ENCODE measurements at places on chromosomes 1 and 21. TPM values are rescaled to one million over a fixed set of nuclear protein-coding genes. Genes with fewer than 3 reads are reported as not detected.

C1orf105 gene
- total RNA-seq: not detected

BATF3 gene
- total RNA-seq: 27.1 TPM

STYXL2 gene
- total RNA-seq: not detected

DNA sequence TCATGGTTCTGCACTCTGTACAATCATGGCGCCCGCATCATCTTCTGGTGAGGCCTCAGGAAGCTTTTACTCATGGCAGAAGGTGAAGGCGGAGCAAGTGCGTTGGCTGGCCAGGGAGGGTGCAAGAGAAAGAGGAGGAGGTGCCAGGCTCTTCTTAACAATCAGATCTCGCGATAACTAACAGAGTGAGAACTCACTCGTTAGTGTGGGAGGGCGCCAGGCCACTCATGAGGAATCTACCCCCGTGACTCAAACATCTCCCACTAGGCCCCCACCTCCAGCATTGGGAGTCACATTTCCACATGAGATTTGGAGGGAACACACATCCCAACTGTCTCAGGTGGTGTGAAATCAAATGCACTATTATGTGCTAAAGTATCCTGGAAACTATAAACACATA lies 220.2 kb upstream of the CSF3R start:
- no peaks in the 10 kb centered on the region for H3K36me3 ChIP-seq
- no peak overlapping the region for H3K4me3 ChIP-seq
- no peak overlapping the region for H3K27ac ChIP-seq
- peaks cover 2% of the 10 kb centered on the region for H3K4me1 ChIP-seq

DNA sequence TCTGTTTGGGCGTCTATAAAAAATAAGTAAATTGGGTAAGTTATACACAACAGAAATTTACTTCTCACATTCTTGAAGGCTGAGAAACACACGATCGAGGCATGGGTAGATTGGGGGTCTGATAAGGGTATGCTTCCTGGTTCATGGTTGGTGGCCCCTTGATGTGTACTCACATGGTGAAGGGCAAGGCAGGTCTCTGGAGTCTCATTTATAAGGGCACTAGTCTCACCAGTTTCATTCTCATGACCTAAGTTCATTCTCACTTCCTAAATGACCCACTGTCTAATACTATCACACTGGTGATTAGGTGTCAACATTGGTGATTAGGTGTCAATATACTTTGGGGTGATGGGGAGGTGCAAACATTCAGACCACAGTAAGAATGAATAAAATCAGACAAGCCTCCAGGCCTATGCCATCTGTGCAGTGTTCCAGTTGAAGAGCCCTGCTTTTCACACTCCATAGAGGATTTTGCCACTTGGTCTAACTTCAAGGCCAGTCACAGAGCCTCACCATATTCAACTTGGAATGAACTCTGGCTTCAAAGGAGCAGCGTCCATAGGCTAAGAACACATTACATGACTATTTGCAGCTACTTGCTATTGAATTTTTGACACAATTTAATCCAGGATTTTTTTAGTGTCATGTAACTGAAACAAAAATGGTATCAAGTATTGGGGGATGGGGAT lies 2.5 kb upstream of the GBP4 start:
- peak overlapping the region; percentile 30 for H3K4me3 ChIP-seq
- no peak for DNase-seq
- peaks cover 65% of the 10 kb centered on the region for H3K4me1 ChIP-seq
- peaks cover 22% of the 10 kb centered on the region for H3K36me3 ChIP-seq
- peak overlapping the region; percentile 98 for H3K27ac ChIP-seq
